Activated naive CD4-positive, alpha-beta T cell treated with anti-CD3 and anti-CD28 coated beads, Interleukin-2, amount 10 ng/mL, durations not matched to agents 5 hours and 36 hours (primary cell): ENCODE measurements at places on chromosomes 7 and 10. TPM values are rescaled to one million over a fixed set of nuclear protein-coding genes. Genes with fewer than 3 reads are reported as not detected.

MDH2 gene
- 137 TPM for total RNA-seq

GPRIN2 gene
- not detected for total RNA-seq

LRRC17 gene
- not detected for total RNA-seq

CPXM2 gene
- total RNA-seq, result not detected

SLC18A3 gene
- total RNA-seq, result not detected

ASZ1 gene
- total RNA-seq, result not detected

LEP gene
- total RNA-seq, result not detected

ZMIZ2 gene
- total RNA-seq, result 108 TPM

ADRB1 gene
- not detected for total RNA-seq

ELFN1 gene
- 0.05 TPM for total RNA-seq

MOGAT3 gene
- not detected for total RNA-seq

GHRHR gene
- not detected for total RNA-seq

ADAM22 gene
- total RNA-seq, result 1.6 TPM

NRP1 gene
- 0.60 TPM for total RNA-seq

SPDYE8 gene
- not detected for total RNA-seq

WNT8B gene
- 0.38 TPM for total RNA-seq

ZNF503 gene
- not detected for total RNA-seq

PSMG3 gene
- 24.5 TPM for total RNA-seq

NPY4R gene
- not detected for total RNA-seq

PTN gene
- not detected for total RNA-seq

OR2A2 gene
- total RNA-seq, result not detected
